Posterior vena cava (tissue), 2 donors: ENCODE measurements at places on chromosomes 1 and 21. TPM values are rescaled to one million over a fixed set of nuclear protein-coding genes. Genes with fewer than 3 reads are reported as not detected.

The ATAD3B gene
- total RNA-seq: 8.5 TPM

The FAM151A gene
- not detected for total RNA-seq

The FMO3 gene
- total RNA-seq: 0.90 TPM

The C1QTNF12 gene
- 4.1 TPM for total RNA-seq

The SELL gene
- 11.6 TPM for total RNA-seq

The DUSP23 gene
- 36.0 TPM for total RNA-seq

The ADORA3 gene
- 10.3 TPM for total RNA-seq

The CSF3R gene
- 19.6 TPM for total RNA-seq

The FGGY gene
- total RNA-seq: 14.6 TPM

The GPR37L1 gene
- total RNA-seq: not detected

The STIL gene
- 0.86 TPM for total RNA-seq

The CNIH3 gene
- total RNA-seq: 2.6 TPM

The SPRR2A gene
- total RNA-seq: not detected

The FNDC10 gene
- total RNA-seq: 1.2 TPM

The B3GALT2 gene
- 0.76 TPM for total RNA-seq

The SPRR2B gene
- total RNA-seq: not detected

The TACSTD2 gene
- 19.1 TPM for total RNA-seq

The CD5L gene
- total RNA-seq: 0.37 TPM

The PLPP3 gene
- total RNA-seq: 173 TPM

The ABCA4 gene
- total RNA-seq: 0.42 TPM

The FTCD gene
- 0.29 TPM for total RNA-seq

The MAP3K6 gene
- 72.8 TPM for total RNA-seq

The CACNA1S gene
- total RNA-seq: 0.05 TPM

The F13B gene
- total RNA-seq: not detected

The VWA1 gene
- total RNA-seq: 59.8 TPM

The CADM3 gene
- total RNA-seq: 45.0 TPM

The RBM8A gene
- 81.0 TPM for total RNA-seq

The SNAP47 gene
- total RNA-seq: 16.3 TPM

The SLC26A9 gene
- not detected for total RNA-seq

The CKS1B gene
- total RNA-seq: 23.4 TPM

The TMCC2 gene
- 4.1 TPM for total RNA-seq

The CRYZ gene
- total RNA-seq: 44.6 TPM

The NPHS2 gene
- not detected for total RNA-seq

The C1QA gene
- total RNA-seq: 301 TPM

The TRIM62 gene
- 5.2 TPM for total RNA-seq

The ATP5PB gene
- 164 TPM for total RNA-seq

The C1QB gene
- 441 TPM for total RNA-seq

The USF1 gene
- total RNA-seq: 40.0 TPM

The SPRR1A gene
- not detected for total RNA-seq

The GPR52 gene
- 2.6 TPM for total RNA-seq

The CA6 gene
- not detected for total RNA-seq

The RBM11 gene
- total RNA-seq: 0.95 TPM

The CD101 gene
- 2.6 TPM for total RNA-seq

The CCDC18 gene
- 7.2 TPM for total RNA-seq

The ZNF593OS gene
- not detected for total RNA-seq

The GIPC2 gene
- 3.0 TPM for total RNA-seq

The SPRR2G gene
- total RNA-seq: not detected

The CRYAA gene
- total RNA-seq: not detected

The ATP1A2 gene
- 10.8 TPM for total RNA-seq

The DNAJC6 gene
- 3.1 TPM for total RNA-seq

The RGS1 gene
- total RNA-seq: 32.0 TPM

The FBLIM1 gene
- 224 TPM for total RNA-seq

The OR2T29 gene
- not detected for total RNA-seq

The SH2D1B gene
- 0.69 TPM for total RNA-seq

The S100A3 gene
- total RNA-seq: 4.1 TPM

The WNT3A gene
- not detected for total RNA-seq

The IER5 gene
- total RNA-seq: 12.0 TPM

The COPA gene
- total RNA-seq: 165 TPM

The CD164L2 gene
- not detected for total RNA-seq

The PEAR1 gene
- 14.6 TPM for total RNA-seq
